ENCODE measurements at places on chromosomes 4 and X.
A peak's percentile ranks its signal among the peaks of the same experiment; 100 is the strongest.

DNA sequence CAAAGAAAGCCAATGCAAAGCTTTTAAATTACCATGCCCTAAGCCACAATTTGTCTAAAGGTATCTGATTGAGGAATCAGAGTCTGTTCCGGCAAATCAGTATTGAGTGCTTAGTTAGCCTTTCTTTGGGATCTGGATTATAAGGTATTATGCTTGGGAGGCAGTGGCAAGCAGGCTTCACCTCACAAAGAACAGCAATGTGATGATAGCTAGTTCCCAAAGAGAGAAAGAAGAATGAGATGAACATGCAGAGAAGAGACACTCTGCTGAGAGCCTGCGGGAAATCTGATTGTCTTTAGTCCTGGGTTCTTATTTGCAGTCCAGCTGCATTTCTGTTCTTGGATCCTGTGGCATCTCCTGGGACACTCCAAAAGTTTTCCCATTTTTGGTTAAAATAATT is 35.2 kb downstream of the WDFY3 start:
- DNase-seq = no peak

GRCh38 chr4:169269916-169270809 is 593 bp downstream of the SH3RF1 start:
- no peak for DNase-seq

DNA sequence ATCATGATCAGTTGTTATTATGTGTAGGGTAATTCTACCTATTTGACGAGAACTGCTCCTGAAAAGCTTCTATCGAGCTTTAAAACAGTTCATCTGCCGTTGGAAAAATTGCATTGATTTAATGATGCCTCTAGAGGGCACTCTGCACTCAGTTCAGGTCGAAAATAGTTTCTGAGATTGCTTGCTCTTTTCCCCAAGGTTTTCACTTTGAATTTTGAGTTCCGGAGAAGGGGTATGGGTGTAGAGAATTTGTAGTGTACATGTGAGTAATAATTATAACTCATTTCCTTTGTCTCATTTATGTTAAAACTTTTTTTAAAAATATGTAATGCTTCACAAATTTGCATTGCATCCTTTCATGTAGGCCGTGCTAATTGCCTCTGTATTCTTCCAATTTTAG is 28.4 kb upstream of the TNIP3 start:
- DNase-seq = peak; percentile 76

GRCh38 chr4:132593717-132594400 is 555.2 kb upstream of the PCDH10 start:
- DNase-seq = no peak

- no peak for DNase-seq
These were observed 63.7 kb downstream of the FHIP1A start for GRCh38 chr4:151472711-151473110.

- DNase-seq = no peak
These were observed 552 bp downstream of the TCEAL9 start for GRCh38 chrX:103356858-103357257.

DNA sequence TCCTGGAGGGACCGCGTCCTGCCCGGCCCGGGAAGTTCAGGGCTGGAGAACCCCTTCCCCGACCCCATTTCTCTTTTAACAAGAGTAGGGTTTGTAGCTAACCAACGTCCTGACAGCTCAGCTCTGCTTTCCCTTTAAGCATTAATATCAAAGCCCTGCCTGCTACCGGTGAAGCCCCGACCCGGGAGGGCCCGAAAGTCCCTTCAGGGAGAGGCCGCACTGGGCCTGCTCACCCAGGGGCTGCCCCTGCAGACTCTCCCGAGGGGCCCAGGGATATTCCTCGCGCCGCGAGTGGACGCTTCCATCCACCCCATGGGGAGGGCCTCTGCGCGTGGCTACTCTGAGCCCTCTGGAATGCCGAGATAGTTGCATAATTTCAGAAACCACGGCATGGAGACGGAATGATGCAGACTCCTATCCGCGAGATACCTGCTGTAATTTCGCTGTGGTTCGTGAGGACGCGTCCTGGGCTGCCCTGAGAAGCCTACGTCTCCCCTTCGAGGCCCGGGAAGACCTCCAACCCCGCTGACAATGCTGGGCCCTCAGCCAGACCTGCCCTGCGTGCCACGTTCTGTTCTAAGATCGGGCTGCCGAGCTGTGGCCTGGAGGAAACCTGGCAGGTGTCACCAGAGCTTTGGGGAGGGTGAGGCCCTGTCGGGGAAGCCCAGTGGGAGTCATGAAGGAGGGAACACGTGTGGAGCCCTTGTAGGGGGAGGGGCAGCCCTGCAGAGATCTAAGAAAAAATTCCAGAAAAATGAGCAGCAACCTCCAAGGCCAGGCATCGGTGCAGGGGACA is 999 bp upstream of the CTBP1 start:
- DNase-seq = peak; percentile 58

- DNase-seq = no peak
These were observed 5.7 kb downstream of the SPON2 start for GRCh38 chr4:1166509-1167243.
